ENCODE measurements at places on chromosomes 6 and 20.
A peak's percentile ranks its signal among the peaks of the same experiment; 100 is the strongest.

GRCh38 chr6:168217216-168217879 is 102.2 kb downstream of the DACT2 start:
- peak; percentile 55 for DNase-seq

- DNase-seq = no peak
Observed at GRCh38 chr6:150491131-150491810, 108.4 kb upstream of the PLEKHG1 start.

DNA sequence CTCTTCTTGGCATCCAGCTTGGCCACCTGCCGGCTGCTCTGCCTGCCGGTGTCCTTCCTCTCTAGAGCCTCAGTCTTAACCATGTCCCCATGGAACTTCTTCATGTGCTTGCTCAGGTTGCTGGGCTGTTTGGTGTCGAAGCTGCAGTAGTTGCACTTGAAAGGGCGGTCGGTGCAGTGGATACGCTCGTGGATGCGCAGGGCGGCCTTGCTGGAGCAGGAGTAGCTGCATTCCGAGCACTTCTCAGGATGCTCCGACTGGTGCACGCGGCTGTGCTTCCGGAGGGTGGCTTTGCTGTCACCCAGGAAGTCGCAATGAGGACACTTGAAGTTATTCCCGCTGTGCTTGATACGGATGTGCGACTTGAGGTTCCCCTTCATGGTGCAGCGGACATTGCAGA is 38.7 kb downstream of the ZFP64 start:
- no peak for DNase-seq

DNA sequence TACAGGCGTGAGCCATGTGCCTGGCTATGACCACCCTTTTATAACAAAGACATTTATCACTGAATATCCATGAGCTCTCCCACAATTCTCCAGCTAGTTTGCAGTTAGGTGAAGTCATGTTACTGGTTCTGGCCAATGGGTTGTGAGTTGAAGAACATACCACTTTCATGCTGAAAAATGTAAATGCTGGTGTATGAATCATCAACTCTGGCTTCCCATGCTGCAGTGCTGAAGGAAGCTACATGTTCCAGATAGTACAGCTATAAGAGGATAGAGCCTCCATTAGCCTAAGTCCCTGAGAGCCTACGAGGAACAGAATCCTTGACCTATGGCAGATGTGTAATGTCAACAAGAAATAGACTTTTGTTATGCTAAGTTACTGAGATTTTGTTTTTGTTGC is 180.4 kb downstream of the BTBD9 start:
- DNase-seq = no peak

GRCh38 chr20:37137547-37137946 is 41.6 kb upstream of the RPN2 start:
- no peak for DNase-seq

DNA sequence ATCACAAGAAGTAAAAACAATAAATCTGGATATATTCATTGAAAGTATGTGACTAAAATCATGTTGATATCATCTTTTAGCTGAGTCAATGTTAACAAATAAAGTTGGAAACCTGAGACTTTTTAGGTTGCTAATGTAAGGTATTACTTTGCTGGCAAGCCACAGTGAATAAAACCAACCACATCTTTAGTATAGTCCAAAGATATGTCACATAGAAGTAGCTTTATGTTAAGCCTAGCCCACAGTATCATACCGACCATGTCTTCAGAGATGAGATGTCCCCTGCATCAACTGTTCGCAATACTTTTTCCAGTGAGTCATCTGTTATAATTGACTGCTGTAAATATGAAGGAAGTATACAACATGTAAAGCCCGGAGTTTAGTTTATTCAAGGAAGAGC is 107.6 kb upstream of the MCHR2 start:
- DNase-seq = no peak

DNA sequence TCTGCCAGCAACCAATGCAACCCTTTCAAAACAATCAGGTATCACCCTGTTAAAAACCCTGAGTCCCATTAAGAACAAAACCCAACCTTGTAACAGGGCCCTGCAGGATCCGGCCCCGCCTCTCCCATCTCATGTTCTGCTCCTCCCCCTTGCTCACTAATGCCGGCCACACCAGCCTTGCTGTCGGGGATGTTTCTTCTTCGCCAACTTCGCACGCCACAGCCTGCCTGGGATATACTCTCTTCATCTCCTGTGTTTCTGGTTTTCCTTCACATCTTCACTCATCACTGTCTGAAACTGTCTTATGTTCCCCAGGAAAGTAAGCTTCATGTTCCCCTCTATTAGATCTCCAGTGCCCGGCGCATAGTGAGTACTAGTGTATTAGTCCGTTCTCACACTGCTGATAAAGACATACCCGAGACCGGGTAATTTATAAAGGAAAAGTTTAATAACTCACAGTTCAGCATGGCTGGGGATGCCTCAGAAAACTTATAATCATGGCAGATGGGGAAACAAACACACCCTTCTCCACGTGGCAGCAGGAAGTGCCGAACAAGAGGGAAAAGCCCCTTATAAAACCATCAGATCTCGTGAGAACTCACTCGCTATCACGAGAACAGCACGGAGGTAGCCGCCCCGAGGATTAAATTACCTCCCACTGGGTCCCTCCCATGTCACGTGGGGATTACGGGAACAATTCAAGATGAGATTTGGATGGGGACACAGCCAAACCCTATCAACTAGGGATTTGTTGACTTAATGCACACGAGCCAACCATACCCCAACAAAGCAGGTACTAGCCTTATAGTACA is 5.1 kb downstream of the TP53RK start:
- peak; percentile 85 for DNase-seq

DNA sequence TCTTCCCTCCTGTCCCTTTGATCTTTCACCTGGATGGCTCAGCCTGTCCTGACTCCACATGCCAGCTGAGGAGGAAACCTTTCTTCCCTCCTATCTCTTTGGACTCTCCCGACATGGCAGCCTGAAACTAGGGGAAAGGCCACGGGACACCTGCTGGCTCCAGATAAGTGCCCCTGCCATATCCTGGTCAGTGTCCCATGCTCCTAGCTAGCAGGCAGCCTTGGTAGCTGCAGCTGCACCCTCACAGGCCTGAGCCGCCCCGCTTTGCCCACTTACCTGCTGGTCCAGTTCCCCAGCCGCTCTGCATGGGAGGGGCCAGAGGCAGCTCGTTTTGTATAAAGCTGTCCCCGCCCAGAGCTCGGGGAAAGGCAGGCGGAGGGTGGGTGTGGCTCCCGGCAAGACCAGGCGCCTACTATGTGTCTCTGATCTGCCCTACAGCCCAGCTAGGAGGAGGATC is 7.4 kb upstream of the SLC52A3 start:
- no peak for DNase-seq

- DNase-seq = peak; percentile 71
Observed at GRCh38 chr6:1379017-1379787, 10.2 kb upstream of the FOXF2 start.

DNA sequence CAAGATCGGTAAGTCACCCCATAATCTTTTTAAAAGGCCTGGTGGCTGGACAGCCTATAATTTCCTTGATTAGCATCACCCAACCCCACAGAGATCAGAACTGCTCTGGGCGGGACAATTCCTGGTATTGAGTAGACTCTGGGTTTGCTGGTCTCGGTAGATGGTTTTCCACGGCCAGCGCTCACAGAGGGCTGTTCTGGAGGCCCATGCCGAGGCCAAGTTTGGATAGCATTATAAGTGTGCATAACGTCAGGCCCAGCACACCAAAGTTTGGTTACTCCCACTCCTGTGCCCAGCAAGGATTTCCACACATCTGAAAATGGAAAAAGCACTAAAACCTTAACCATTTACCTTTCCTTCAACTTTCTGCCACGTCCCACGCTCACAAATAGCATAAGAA is 104.7 kb upstream of the RREB1 start:
- no peak for DNase-seq

DNA sequence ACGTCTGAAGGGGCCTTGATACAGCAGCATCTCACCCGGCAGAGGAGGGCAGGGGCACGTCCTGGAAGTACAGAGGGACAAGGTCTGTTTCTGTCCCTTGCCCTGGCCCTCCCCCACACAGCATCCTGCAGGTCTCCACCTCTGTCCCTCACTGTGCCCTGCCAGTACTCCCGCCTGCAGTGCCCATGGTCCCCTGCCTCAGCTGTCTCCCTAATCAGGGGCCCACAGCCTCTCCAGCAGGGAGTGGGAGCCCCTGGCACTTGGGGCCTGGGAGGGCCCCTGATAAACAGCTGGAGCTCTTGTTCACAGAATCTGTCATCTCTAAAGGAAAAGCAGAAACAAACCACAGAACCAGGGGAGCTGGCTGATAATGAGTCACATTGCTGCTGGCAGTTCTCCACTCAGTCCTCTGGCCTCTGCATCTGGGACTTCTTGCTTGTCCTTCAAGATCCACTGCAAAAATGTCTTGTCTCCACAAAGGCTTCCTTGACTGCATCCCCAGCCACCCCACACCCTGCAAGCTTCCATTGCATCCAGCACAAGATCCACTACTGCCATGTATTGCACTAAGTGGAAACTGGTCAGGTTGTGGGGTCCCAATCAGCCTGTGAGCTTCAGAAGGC is 33.2 kb upstream of the TAF8 start:
- DNase-seq = peak; percentile 10

DNA sequence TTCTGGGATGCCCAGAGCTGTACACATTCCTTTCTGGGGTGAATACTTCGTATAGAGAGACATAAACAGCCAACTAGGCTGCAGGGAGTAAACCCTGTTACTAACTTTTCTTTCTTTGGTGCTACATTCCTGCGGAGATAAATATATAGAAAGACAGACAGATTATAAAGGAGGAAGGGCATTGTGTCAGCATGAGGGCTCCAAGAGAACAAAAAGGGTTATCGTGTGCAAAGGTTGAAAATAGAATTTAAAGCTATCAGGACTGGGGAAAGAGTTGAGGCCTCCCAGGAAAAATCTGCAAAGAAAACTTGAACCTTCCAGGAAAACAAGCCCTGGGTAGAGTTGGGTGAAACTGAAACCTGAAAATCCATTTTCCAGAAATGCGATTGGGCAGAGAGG is 68.0 kb downstream of the TMEM170B start:
- no peak for DNase-seq

DNA sequence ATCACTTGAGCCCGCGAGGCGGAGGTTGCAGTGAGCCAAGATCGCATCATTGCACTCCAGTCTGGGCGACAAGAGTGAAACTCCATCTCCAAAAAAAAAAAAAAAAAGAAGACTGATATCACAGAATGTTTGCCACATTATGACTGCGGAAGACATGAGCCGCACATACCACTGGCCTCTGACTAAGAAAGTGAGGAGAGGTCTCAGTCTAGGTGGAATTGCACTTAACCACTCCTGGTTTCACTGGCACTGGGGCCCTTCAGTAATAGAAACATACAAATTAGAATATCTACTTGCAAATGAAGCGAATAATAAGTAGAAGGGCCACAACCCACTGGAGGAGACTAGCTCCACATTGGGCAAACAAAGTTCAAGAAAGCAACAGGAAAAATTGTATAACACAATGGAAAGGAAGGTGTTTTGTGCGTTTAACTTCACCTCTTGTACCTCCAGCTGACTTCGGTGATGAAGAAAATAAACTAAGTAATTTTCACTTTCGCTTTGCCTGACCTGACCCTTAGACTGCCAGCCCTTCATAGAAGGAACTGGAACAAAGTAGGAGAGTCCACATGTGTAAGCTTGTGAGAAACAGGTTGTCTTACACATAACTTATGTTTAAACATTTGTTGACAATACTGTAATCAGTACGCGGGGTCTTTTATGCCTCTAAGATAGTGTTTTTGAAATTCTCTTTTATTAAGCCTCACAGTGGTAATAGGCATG is 147.5 kb upstream of the TSHZ2 start:
- DNase-seq = no peak

DNA sequence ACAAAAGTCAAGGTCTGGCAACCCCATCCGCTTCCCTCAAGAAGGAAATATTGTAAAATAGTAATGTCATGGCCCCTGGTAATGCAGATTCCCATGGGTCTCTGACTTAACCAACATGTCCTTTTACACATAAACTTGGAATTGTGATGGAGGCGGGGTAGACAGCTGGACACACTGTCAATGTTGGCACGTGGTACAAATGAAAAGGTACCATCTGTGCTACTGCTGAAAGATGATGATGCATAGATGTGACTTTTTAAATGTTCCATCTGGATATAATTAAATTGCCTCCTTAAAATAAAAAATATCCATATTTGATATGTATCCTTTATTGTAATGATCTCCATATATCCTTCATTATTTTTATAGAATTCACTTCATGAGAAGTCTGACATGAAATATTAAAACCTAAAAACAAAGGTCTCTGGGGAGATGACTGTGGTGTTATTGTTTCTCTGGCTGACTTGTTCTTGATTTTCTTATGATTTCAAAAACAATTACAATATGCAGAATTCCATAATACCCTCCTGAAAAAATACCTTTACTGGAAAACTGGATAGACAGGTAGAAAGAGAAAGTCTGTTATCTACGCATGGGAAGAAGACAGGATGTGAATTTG is 104.5 kb downstream of the MKKS start:
- no peak for DNase-seq

GRCh38 chr6:30828027-30828962 is 56.0 kb upstream of the DDR1 start:
- peak; percentile 96 for DNase-seq

DNA sequence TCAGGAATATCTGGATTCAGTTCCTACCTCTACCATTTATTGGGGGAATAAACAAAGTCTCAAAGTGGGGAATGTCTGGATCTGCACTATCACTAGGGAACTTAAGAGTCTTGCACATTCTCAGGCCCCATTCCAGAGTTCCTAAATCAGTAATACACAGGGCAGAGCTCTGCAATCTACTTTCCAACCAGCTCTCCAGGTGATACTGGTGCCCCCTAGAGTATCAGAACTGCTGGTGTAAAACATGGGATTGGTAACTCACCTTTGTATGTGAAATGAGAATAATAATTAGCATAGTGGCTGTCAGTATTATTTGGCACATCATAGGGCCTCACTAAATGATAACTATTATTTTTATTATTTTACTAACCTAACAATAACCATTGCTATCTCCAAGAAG is 278.8 kb upstream of the IMPG1 start:
- no peak for DNase-seq

DNA sequence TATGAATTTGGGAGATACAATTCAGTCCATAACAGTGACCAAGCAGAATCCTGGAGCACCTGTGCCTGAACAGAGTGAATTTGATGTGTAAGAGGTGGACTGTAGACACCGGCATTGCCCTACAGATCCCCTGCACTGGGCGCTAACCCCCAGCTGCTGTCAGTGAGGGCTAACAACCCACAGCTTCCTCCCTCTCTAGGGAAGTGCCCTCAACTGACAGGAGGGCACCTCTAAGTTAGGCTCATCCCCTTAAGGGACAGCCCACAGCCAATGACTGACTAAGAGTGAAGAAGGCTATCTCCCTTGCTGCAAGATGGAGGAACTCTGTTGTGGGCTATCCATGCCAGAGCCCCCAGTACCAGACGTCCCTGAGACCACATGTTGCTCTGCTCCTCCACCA is 15.3 kb upstream of the BPIFB1 start:
- no peak for DNase-seq

- DNase-seq = no peak
Observed at GRCh38 chr6:167141667-167142432, 15.9 kb downstream of the GPR31 start.

Data from posterior vena cava (tissue), 2 donors.